ENCODE measurements at places on chromosomes 2 and 18.

DNA sequence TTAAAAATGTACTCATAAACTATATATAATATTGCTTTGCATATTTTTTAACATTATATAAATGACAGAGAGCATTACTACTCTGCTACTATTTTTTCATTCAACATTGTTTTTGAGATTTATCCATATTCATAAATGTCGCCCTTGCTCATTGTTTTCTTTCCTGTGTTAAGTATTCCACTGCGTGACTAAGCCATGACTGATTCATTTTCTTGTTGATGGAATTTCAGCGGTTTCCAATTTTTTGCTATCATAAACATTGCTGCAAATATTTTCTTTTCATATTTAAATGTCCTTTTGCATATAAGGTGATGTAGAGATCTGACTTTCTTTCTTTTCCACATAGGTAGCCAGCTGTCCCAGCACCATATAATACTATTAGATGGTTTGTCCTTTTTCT is 57.6 kb downstream of the SFXN5 start:
- DNase-seq, result no peak

- DNase-seq, result no peak
Observed at GRCh38 chr2:182559623-182560022, 132.8 kb upstream of the PDE1A start.

GRCh38 chr18:58645398-58645797 is 16.5 kb upstream of the ALPK2 start:
- DNase-seq, result no peak

DNA sequence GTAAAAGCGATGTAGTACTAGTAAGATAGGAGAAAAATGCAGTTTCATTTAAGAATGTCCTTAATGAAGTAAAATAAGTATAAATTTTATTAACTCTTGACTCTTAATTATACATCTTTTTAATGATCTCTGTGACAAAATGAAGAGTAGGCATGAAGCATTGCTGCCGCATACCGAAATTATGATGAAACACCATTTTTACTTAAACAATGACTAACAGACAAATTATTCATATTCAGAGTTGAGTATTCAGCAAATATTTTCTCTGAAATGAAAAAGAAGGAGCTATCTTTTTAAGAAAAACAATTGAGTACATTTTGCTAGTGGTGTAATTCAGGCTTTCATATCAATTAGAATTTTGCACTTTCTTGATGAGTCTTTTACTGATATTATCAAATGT is 150.6 kb upstream of the DOCK10 start:
- no peak for DNase-seq

- no peak for DNase-seq
Observed at GRCh38 chr2:80028584-80028983, 276.0 kb downstream of the LRRTM1 start.

- no peak for DNase-seq
Observed at GRCh38 chr2:5885451-5886173, 193.4 kb downstream of the SOX11 start.

DNA sequence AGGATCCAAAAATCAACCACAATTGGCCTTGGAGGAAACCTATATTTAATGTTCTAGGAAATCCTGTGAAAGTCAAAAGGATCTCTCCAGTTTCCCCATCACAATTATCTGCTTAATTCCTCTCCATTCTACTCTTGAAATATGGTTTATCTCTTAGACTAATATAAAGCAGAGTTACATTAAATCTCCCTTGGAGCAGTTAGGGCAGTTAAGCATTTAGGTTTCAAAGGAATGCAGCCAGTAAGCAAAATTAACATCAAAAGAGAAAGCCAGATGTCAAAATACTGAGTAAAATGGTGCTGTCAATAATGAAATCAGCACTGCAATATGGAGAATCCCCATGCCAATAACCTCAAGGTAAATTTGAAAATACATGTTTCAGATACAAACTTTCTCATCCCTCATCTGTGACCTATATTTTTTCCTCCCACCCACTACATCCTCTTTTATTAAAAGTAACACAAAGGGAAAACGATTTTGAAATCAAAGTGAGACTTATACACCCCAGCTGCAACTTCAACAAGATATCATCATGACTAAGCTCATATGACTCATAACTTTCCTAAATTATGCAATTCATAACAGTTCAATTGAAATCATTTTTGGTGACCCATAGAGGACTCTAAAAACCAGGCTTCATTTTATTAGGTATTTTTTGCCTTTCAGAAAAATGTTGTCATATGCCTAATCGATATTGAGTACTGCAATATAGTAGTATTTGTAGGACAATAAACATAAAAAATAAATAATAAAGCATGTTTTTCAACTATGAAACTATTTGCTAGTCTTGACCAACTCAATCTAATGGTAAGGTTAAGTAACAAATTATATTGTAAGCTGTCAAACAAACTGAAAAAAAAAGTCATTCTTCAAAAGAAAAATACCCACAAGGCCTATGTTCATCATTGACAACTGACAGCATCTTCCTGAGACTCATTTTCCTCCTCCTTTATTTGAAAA is 3.1 kb downstream of the ADAM17 start:
- no peak for DNase-seq

Data from stimulated activated CD4-positive, alpha-beta T cell treated with anti-CD3 and anti-CD28 coated beads, Interleukin-4, amount 100 ng/mL, for 1 hour (primary cell).